ENCODE measurements at places on chromosomes 2 and 18.

- no peak for DNase-seq
Measured at GRCh38 chr2:74789271-74789670, 44.7 kb upstream of the HK2 start.

- DNase-seq, result no peak
Measured at GRCh38 chr2:202418511-202418910, 42.4 kb downstream of the BMPR2 start.

GRCh38 chr2:54512663-54513362 is 56.7 kb downstream of the SPTBN1 start:
- no peak for DNase-seq

- DNase-seq, result no peak
Measured at GRCh38 chr2:66324909-66325528, 109.9 kb upstream of the MEIS1 start.

- DNase-seq, result no peak
Measured at GRCh38 chr18:43812627-43813026, 535.3 kb upstream of the SYT4 start.

DNA sequence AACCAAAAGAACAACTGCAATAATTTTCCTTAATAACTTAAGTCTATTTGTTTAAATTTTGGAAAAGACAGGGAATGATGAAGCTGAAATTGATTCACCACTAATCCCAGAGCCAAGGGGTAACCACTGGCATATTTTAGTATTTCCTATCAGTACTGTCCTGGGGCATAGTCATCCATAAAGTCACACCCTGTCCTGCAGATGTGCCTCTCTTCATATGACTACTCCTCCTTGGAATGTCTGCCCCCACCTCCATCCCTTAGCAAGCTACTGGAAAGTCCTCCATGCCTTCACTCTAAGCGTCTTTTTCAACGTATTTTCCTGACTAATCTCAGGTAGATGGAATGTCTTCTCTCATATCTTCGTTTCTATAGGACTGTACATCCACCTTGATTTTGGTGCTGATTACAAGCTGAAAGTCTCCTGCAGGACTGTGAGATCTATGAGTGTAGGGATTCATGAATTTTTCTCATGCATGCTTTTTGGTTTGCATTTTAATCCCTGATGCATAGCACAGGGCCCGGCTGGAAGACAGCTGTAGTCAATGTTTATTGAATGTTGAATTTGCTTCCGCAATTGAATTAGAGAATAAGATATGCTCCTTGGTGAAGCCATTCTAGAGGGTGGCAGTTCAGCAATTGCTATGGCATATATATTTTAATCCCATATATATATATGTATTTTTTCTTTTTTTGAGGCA is 85.6 kb downstream of the MOGAT1 start:
- no peak for DNase-seq

- DNase-seq, result no peak
Measured at GRCh38 chr2:231390667-231391066, 4.8 kb upstream of the B3GNT7 start.

DNA sequence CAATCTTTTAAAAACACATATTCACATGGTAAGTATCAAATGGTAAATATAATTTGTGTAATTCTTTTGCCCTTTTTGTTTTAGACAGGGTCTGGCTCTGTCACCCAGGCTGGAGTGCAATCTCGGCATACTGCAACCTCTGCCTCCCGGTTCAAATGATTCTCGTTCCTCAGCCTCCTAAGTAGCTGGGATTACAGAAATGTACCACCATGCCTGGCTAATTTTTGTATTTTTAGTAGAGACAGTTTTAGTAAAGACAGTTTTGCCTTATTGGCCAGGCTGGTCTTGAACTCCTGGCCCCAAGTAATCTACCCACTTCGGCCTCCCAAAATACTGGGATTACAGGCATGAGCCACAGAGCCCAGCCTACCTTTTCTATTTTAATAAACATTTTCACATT is 182.2 kb downstream of the MYCN start:
- DNase-seq, result no peak

DNA sequence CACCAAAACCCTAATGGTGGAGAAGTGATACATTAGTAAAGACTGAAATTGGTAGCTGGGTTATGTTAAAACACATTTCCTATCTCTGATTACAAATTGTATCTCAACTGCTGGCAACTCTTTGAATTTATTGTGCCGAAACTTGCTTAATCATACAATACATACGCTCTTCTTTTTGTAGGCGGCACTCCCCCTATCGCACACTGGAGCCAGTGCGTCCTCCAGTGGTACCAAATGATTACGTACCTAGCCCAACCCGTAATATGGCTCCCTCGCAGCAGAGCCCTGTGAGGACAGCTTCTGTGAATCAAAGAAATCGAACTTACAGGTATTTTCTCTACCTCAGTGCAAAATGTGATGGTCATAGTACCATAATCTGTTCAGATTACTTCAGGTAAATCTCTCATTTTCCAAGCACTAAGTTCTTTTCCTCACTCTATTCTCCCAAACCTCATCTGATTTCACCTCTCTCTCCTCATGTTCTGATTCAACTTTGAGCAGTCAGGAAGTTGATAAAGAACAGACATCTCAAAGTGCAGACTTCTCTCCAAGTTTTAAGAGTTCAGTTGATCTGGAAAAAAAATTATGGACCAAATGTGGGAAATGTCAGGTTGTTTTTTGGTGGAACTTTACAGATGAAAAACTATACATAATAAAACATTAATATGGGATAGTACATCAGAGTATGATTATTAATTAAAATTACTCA is 66.5 kb downstream of the ABI2 start:
- no peak for DNase-seq

DNA sequence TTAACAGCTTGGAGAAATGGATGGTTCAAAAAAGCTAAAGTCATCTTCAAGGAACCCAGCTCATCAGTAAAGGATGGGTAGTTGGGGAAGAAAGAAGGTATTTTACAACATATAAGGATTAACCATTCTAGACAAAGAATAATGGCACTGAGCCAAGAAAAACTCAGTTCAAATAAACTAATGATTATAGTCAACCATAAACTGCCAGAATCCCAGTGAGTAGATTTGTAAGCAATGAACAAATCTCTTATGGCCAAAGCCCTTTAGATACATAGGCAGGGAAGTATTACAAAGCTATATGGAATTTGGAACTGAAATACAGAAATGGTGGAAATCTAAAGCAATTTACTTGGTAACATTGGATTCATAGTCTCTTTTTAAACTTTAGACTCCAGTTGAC is 92.4 kb upstream of the ZFP36L2 start:
- no peak for DNase-seq

- DNase-seq, result no peak
Measured at GRCh38 chr18:58670404-58671110, 708 bp upstream of the MALT1 start.

DNA sequence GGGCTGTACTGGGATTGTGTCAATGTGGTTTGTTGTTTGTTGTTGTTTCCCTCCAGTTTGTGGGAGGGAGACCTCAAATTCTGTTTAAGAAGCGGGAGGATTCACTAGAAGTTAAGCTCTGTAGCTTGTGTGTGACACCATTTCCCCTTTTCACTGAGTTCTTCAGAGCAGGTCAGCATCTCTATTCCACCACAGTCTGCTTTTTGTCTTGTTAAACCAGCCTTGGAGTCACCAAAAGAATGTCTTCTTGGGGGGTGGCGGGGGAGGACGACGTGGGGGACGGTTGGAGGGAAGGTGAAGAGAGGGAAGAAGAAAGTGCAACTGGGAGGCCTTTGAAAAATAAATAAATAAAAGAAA is 2.3 kb upstream of the BCL11A start:
- no peak for DNase-seq

- no peak for DNase-seq
Measured at GRCh38 chr2:15914596-15915385, 25.6 kb upstream of the MYCN start.

- DNase-seq, result no peak
Measured at GRCh38 chr2:45498661-45499550, 112.2 kb downstream of the SRBD1 start.

- no peak for DNase-seq
Measured at GRCh38 chr2:2542966-2543611, 212.0 kb upstream of the MYT1L start.

DNA sequence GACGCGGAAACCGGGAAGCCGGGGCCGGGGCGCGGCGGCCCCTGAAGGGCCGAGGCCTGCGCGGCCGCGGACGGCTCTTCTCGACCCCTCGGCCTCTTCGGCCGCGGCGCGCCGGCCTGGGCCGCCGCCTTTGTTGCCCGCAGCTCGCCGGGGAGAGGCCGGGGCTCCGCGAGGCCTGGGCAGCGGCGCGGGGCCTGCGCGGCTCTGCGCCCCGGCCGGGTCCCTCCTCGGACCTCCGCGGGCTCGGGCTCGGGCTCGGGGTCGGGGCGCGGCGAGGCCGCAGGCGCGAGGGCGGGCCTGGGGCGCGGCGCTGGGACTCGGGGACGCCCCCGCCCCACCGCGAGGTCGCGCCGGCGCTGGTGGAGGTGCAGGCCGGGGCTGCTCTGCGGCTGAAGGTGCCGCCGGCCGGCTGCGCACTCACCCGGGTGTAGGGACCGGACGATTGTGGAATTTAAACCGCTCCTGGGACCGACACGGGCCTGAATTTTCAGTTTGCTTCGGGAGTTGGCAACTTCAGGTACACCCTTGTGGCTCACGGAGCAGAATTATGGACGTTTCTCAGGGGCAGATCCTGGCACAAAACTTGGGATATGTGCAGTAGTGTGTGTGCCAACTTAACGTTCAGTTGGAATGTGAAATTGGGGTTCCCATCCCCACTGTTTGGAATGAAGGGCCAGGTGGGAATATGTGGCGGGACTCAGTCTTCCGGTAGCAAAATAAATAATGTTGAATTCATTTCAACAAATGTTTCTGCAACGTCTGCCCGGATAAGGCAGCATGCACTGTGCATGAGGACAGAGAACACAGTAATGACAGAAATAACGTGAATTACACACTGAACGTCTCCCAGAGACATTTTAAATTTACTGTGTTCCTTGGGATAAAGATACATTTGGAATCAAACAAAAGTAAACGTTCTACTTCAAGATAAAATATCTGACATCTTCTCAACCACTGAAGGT is 787 bp downstream of the SOCS6 start:
- DNase-seq, result no peak

DNA sequence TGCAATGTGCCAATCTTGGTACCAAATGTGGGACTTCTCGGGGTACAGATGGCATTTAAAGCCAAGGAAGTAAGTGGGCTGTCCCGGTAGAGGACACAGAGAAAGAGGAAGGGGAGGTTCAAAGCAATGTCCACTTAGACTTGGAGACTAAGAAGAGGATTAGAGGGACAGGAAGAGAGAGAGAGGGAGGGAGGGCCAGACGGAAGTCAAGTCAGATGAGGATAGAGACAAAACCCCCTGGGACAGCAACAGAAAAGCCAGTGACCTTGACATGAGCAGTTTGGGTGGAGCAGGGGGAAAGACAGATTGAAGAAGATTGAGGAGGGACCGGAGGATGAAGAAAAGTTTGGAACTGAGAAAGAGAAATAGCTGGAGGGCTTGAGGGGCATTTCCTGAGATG is 164.5 kb downstream of the NCK2 start:
- DNase-seq, result no peak

- no peak for DNase-seq
Measured at GRCh38 chr2:28594000-28594331, 98.1 kb downstream of the PLB1 start.

- no peak for DNase-seq
Measured at GRCh38 chr2:142425551-142425950, 294.7 kb upstream of the LRP1B start.

GRCh38 chr18:11885278-11885947 is 22.7 kb downstream of the MPPE1 start:
- DNase-seq, result no peak

- DNase-seq, result no peak
Measured at GRCh38 chr18:31040686-31041270, 1.8 kb downstream of the DSC3 start.

DNA sequence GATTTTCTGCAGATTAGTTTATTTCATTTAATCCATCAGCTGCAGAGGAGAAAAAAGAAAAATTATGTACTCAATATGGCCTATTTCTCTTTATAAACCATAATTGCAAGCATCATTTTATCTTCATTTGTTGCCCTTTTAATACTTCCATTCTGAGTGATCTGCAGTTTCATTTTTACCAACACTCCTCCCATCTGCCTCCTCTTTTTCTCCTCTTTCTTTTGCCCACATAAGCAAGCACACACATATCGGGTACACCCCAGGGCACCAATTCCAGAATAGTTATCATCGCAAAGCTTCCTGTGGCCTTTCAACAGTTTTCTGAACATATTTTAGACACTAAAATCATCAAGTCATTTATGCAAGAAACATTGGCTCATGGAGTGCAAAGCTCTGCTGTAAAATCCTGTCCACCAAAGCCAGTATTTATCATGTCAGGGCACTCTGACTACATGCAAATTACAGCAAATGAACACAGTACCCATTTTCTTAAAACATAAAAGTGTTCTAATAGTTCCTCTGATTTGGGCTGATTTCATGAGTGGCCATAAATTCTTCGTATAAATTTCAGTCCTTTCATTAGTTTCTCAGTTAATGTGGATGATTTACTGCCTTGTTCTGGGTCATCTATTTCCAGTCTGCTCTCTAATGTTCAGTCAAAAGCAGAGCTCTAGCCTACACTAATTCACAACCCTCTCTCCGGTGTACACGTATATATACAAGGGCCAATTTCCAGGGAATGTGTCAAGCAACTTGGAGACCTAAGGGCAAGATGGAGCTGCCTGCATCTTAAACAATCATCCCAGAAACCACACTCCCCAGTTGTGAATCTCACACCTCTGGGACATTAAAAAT is 281.3 kb downstream of the STK39 start:
- no peak for DNase-seq

DNA sequence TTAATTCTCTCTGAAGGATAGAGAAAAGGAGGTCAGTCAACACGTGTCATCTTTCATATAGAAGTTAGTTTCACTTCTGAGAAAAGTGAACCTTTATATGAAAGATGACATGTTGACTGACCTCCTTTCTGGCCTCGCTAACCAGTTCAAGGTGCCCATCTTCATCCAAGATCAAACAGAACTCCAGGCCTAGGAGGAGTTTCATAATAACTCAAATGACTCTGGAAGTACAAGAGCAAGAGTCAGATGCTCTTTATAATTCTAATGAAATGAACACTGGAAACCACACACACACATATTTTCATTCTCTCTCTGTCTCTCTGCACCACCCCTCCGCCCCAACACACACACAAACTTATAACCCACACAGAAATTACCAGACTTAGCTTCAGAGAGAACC is 16.3 kb downstream of the ANKRD44 start:
- no peak for DNase-seq

GRCh38 chr2:26245810-26246209 is 1.1 kb downstream of the HADHB start:
- DNase-seq, result no peak

DNA sequence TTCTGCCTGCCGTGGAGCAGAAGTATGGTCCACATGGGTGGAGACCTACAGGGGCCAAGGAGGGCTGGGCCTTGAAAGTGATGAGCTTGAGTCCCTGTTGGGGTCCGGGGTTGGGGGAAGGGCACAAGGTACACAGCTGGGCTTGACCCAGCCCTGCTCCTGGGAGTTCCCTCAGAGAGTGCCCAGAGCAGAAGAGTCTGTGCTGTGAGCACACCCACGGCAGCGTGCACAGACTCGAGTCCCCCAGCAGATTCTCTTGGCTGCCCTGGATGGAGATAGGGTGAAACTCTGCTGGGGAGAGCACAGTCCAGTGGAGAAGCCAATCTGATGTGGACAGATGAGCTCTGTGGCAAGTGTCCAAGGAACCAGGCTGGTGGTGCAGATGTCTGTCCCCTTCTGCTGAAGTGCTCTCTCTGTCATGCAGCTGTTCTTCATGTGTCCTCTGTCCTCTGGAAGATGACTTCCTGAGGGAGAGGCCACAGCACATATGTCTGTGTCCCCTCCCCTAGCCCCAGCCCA is 27.5 kb downstream of the INPP4A start:
- DNase-seq, result no peak

- no peak for DNase-seq
Measured at GRCh38 chr2:85697716-85698115, 3.6 kb downstream of the GNLY start.
